ENCODE measurements at places on chromosomes 6 and 20.

DNA sequence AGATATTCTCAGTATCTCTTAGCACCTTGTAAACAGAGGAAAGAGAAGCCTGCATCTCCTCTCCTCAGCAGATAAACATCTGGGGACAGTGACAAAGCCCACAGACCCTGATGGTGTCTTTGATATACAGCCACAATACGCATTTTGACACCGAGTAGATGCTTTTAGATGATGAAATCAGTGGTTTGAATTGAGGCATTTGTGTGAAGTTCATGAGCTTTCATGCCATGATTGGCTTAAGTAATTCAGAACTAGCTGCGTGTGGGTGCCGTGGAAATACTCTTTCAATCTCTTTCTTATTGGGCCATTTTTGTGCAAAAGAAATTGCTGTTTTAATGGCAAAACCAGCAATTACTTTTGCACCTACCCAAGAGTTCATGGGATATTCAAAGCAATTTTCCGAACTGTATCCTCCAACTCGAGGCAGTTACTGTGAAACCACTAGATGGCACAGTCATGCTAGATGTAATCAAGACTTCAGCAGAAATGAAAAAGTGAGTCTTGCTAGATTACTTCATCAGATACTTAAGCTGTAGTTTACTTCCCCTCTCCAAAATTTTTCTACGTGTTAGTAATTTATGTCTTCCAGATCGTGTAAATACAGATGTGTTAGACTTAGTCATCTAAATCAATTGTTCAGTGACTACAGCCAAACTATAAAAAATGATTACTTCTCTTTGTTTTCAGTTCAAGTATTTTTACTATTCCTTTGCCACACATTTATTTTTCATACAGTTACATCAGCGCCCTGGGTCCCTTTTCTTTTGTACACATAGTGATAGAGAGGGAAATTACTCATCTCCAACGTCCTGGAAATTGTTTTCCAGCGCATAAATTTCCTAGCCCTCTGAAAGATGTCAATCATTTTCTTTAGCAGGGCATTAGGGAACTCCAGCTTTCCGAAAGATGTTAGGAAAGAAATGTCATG lies 49.4 kb downstream of the IYD start:
- DNase-seq = no peak

GRCh38 chr20:63893999-63894357 lies 948 bp upstream of the DNAJC5 start:
- DNase-seq = no peak

- DNase-seq = no peak
These were observed 14.9 kb upstream of the RFPL4B start for GRCh38 chr6:112332274-112332673.

GRCh38 chr6:80133020-80133419 lies 26.5 kb downstream of the BCKDHB start:
- no peak for DNase-seq

GRCh38 chr20:12925210-12925755 lies 83.5 kb upstream of the SPTLC3 start:
- no peak for DNase-seq

DNA sequence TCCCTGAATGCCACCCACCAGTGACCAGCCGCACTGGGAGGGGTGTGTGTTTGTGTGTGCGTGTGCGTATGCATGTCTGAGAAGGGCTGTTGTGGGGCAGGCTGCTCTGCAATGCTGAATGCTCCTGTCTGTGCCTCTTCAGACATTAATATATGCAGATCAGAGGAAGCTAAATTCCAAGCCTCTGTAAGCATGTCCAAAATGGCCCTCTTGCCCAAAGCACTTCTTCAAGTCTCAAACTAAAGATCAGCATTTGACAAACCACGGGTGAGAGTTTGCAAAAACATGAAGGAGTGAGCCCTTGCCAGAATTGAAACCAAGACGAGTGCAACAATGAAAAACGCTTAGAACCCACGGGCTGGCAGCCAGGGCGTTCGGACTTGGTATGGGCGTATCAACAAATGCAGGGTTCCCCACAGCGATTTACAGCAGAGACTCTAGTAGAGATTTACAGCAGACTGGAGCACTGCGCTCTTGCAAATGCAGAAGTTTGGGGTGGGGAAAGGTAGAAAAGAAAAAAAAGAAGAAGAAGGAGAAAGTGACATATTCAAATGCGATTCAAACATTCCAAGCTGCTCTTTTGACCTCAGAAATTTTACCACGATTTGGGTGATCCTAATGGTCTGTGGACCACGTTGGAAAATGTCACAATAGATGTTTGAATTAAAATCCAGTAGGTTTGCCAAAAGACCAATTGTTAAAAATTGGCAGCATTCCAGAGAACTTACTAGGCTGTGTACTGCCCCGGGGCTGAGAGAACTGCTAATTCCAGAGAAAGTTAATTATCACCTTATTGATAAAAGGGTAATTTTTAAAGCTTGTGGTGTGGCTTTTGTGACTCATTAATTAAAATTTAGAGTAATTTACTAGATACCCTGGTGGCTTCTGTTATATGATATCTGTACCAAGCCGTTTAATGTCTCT lies 3.5 kb downstream of the SCML4 start:
- no peak for DNase-seq

DNA sequence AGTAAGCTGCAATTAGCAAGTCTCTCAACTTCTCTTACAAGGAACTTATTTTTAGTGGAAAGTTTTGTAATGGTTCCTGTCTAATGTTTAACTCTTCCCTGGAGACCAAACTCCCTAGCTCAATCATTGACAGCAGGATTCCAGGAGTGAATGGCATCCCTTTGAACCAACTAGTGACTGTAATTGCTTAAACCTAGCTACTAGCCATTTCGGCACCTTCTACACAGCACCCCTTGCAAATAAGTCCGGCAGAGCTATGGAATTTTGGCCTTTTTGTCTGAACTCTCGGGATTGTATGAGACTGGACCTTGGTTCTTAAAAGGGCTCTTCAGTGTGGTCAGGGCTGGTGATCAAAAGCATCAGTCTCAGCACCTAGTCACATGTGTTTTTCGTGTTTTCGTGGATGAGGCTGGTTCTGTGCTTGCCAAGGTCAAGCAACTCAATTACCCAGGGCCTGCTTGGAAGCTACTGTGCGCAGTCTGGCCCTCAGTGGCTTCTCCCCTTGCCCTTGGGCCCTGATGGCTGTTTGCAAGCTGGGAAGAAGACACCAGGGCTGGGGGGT lies 135.3 kb upstream of the NEDD9 start:
- no peak for DNase-seq

DNA sequence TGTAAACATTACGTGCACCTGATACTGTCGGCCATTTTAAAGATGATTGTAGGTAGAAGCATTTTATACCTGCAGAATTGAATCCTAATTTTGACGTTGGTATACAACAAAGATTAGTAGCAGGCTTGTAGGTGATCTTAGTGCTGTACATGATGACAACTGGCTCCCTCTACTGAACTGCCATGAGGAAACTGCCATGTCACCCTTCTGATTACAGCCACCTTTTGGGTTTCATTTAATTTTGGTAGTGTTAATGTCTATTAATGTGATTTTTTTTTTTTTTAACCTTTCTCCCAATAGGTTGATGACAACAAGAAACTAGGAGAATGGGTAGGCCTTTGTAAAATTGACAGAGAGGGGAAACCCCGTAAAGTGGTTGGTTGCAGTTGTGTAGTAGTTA lies 2.3 kb downstream of the RPS12 start:
- DNase-seq = no peak

DNA sequence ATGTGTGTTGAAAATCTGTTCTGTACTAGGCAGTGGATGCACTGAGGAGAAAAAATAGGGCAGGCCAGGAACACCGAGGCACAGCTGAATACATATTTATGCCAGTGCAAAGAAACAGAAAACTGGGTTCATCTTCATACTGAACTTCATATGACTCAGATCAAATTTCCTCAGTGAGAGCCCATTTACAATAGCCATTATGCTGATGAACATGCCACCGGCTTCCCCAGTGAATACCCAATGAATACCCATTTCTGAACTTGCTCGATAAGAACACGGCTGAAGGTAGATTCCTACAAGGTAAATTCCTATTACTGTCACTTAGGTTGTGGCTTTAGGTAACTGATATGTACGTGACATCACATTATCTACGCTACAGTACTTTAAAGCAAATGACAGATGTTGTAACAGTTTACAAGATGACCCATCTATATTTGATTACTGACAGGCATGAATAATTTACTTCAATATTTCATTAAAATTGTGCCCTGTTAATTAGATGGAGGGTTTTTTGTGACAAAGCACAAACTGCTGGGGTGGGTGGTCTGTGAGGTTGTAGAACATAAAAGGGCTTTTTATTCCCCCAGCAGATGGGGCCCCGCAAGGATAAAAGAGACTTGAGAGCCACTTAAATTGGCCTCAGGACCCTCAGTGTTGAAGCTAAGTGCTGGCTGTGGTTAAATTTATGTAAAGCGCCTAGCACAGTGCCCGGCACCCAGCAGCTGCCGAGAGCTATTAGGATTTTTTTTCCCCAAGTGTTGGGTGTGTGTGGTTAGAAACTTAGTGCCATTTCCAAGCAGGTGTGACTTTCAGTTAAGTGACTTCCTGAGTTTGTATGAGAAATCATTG lies 264.5 kb downstream of the CD83 start:
- DNase-seq = no peak

GRCh38 chr6:129871221-129871620 lies 10.1 kb upstream of the TMEM244 start:
- DNase-seq = no peak

- DNase-seq = no peak
These were observed 76.2 kb upstream of the IPCEF1 start for GRCh38 chr6:154432533-154433476.

DNA sequence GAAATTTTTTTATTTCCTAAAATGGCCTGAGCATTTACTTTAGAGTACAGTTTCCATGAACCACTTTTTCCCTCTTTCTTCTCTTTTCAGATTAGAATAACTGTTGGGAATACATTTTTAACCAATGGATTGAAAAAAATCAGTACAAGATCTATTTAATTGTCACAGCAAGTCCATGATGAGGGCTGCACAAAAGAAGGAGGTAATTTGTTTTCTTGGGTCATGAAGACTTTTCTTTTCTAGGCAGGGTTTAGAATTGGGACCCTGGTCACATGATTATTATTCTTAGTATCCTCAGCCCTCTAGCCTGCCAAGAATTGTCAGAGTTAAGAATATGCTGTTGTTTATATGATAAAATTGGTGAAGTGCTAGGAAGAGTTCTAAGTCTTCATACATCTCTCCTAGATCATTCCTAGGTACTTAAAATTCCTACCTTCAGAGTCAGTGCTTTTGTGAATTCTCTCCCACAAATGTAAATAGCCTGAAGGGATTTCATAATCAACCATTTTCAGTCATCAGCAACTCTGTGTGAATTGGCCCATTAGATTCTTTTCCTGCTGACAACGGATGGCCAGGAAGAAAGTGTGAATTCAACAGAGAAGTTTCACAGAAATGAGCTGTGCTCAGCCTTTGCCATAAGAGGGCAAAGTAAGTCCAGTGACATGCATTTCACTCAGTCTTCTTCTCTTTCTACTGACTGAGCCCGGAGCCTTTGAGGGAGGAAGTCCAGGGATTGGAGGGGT lies 32.4 kb upstream of the TPBG start:
- no peak for DNase-seq

GRCh38 chr20:60812561-60812960 lies 439.5 kb upstream of the CDH4 start:
- DNase-seq = no peak

- no peak for DNase-seq
These were observed 142.2 kb upstream of the ATXN1 start for GRCh38 chr6:16903470-16903869.

GRCh38 chr6:26121141-26122004 lies 34.1 kb downstream of the HFE start:
- no peak for DNase-seq

DNA sequence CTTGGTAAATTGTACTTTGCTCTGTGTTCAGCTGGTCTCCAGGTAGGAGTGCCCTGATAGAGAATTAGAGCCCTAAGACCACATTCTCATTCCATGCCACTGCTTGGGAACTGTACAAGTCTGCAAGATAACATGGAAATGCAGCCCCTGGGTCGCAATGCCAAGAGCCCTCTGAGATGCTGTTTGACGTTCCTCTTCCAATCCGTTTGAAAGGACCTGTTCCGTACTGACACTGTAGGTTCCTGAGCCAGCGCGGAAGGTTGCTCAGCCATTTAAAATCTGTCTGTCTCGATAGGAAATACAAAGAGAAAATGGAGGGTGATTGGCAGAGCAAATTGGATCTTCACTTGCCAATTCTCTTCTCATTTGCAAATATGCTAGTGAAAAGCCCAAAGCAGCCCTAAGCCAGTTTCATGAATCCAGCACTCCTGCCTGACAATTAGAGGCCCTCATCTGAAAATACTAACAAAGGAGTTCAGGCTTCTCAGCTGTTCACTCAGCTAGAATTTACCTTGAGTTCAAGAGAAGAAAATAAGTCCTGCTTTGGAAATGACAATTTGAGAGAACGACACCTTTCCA lies 100.6 kb upstream of the AFDN start:
- no peak for DNase-seq

DNA sequence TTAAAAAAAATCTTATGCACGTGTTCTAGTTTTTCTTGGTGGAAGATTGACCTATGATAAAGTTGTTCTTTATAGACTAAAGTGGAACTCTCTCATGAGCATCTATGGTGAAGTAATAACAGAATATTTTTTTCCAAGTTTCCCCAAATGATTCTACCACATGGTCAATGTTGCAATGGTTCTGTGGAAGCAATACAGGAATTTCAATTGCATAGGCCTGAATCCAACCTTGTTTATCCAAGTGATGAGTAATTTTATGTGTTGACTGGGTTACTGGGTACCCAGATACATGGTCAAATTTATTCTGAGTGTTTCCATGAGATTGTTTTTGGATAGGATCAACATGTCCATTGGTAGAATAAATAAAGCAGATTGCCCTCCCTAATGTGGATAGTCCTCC lies 581.5 kb downstream of the MMUT start:
- DNase-seq = no peak

DNA sequence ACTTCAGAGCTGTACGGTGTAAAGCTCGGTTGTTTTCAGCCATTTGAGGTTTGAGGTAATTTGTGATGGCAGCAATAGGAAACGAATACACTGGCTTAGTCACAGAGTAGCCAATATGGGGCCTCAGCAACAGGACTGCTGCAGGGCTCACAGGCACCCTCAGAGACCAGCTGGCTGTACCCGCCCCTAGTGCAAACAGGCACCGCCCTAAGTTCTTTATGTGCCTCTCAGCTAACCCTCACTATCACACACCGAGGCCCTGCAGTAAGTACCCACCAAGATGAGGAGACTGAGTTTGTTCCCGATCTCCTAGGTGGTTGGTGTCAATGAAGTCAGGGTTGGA lies 11.2 kb upstream of the SERPINB9 start:
- DNase-seq = no peak

DNA sequence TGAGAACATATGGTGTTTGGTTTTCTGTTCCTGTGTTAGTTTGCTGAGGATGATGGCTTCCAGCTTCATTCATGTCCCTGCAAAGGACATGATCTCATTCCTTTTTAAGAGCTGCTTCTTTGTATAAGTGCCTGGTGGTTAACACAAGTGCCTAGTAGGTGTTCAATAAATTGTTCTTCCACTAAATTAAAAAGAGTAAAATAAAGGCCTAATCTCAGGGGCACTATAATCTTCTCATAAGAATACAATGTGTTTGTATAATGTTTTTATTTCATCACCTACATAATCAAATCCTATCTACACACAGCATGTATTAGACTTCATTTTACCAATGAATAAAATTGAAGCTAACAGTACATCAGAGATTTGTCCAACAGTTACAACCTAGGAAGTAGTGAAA lies 252.7 kb downstream of the KHDC1L start:
- DNase-seq = no peak
